WERI-Rb-1 (cell line): ENCODE measurements at places on chromosomes 16 and 17.
A peak's percentile ranks its signal among the peaks of the same experiment; 100 is the strongest.

DNA sequence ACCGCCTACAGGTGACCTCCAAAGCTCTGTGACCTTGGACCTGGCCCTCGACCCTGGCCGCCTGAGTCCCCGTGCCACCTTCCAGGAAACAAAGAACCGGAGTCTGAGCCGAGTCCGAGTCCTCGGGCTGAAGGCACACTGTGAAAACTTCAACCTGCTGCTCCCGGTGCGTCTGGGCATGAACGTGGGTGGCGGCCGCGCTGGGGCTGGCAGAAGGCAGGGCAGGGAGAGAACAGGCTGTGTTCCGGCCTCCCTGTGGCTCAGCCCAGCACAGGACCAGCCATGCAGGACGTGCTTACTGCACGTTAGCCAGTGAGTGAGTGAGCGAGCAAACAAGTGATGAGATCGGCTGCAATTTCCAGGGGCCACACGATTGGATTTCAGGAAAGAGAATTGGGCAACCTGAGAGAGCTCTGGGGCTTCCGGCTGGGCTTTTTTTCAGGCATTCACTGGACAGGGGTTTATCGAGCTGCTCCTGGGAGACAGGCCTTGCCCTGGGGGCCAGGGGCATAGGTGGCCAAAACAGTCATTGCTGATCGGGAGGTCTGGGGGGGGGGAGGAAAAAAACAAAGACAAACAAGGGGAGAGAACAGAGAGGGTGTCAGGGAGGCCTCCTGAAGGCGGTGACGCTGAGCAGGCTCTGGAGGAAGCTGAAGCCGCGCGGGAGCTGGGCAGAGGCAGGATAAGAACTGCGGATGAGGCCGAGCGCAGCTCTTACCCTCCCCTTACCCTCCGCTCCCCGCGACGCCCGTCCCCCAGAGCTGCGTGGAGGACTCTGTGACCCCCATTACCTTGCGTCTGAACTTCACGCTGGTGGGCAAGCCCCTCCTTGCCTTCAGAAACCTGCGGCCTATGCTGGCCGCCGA is 16.9 kb downstream of the ITGAX start:
- DNase-seq, result no peak

GRCh38 chr17:66981983-66982508 is 17.5 kb downstream of the CACNG4 start:
- no peak for DNase-seq

DNA sequence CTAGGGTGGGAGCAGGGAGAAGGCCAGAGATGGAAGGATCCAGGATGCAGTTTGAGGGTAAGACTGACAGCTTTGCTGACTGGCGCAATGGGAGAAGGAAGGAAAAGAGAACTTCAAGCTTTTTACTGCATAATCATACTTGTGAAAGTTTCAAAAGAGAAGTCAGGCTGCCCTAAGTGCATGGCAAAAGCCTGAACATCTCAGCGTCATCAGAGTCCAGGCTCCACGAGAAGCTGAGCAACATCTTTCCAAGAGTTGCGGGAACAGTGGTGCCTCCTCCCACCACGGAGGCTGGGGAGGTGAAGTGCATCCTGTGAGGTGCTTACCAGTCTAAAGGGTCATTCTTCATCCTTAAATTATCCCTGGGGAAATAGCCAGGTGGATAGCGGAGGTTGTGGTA is 26.9 kb upstream of the SLC38A8 start:
- DNase-seq, result no peak

DNA sequence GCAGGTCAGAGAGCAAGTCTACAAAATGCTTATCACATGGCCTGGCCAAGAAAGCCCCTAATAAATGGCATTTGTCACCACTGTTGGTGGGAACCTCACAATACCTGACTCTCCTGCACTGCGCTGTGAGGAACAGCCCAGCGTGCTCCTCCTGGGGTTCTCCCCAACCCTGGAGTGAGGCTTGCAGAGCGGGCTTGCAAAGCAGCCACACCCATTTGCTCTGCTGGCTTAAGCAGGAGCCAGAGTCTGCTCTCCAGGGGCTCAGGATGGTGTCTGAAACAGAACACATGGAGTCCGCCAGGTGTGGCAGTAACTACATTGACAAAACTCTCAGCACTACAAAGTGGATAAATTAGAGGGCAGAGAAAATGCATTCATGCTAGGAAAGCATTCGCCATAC is 331.0 kb upstream of the CCL2 start:
- DNase-seq, result no peak

- no peak for DNase-seq
These were observed 74.1 kb downstream of the MPRIP start for GRCh38 chr17:17116406-17116805.

- DNase-seq, result no peak
These were observed 9.0 kb downstream of the CCR7 start for GRCh38 chr17:40556198-40556661.

GRCh38 chr17:74873874-74874614 is 1.2 kb upstream of the FDXR start:
- no peak for DNase-seq

DNA sequence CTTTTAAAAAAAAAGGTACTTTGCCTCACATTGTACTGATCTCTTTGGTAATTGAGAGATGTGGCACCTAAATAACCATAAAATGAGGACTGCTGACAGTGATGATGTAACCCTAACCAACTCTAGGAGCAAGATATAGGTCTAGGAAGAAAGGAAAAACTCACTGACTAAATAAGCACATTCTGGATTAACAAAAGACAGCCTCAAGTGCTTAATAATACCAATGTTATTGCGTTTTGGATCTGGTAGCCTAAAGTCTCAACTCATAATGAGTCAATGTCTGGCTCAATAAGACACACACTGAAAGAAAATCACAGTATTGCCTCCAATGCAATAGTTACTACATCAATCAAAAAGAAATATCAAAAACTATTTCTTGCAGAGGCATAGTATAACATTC is 3.0 kb downstream of the ERN1 start:
- DNase-seq, result no peak

DNA sequence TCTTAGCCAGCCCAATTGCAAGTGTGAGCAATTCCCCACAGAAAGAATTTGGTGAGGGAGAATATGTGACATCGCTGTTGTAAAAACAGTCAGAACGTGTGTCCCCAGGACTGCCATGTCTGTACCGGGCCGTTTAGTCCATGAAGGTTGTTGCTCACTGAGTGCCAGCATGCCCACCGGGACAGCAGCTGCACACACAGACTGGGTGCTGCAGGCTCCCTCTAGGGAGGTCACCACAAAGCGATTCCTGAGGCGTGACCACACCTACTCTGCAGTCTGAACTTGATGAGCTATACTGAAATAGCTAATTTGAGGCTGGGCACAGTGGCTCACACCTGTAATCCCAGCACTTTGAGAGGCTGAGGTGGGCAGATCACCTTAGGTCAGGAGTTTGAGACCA is 44.1 kb upstream of the ADORA2B start:
- DNase-seq, result no peak

DNA sequence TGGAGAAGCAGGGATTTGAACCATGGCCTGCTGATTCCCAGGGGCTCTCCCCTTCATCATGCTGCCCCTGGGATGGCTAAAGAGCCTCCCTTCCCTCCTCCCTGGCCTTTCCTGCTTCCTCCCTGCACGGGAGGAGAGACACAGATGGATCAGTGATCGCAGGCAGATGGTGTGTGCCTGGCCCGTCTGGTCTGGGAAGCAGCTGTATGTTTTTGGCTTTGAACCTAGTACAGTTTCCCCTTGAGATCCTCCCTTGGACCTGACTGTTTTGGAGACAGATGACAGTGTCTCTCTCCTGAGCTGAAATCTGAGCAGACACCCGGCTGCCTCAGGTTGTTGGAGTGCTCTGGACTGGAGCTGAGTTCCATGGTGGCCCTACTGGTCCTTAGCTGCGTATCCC is 29.0 kb upstream of the ATP2C2 start:
- DNase-seq, result peak; percentile 57
